ENCODE measurements at places on chromosomes 3 and 15.

GRCh38 chr3:23984934-23985333, 39.8 kb downstream of the NR1D2 start:
- DNase-seq, result no peak

GRCh38 chr15:45199136-45199810, 11.5 kb upstream of the SHF start:
- peak; percentile 64 for DNase-seq

DNA sequence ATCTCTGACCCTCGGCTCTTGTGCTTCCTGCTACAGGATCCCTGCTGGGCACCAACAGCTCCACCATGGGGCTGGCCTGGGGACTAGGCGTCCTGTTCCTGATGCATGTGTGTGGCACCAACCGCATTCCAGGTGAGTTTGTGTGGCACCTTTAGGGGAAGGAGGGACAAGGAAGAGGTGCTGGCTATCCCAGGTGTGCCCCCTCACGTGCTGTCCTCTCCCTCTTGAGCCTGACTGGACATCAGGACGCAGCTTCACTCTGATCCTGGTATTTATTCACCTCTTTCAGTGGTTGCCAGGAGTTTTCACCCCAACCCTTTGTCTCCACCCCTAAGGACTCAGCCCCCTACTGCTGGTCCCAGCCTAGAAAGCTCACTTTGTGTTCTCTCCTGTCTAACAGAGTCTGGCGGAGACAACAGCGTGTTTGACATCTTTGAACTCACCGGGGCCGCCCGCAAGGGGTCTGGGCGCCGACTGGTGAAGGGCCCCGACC, 960 bp downstream of the THBS1 start:
- DNase-seq, result no peak

- no peak for DNase-seq
These were observed 2.7 kb downstream of the IGF1R start for GRCh38 chr15:98651036-98651481.

DNA sequence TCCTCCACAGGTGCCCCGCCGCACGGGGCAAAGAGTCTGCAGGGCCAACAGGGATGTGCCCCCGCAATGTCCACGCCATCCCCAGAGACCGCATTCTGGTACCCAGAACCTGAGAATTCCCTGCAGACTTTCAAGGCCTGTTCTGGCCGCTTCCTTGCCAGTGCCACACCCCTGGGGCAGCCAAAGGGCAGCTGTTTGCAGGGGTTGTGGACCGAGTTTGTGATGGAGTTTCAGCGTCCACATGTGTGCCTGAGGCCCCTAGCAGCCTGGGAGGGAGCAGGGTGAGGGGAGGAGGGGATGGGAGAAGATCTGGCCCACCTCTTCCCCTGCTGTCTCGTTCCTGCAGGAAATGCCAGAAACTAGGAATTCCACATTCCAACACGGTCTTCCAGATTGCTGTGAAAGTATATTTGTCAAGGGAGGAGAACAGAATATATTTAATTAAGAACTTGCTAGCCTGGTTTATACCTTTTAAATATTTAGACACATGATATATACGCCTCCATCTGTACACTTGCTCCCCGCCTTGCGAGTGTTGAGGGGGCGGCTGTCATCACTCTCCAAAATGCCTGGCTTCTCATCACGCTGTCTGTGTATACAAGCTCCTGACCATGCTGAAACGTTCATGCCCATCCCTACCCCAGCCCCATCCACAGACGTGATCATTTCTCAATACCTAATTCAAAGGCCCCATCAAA, 31.1 kb upstream of the RASA2 start:
- no peak for DNase-seq

DNA sequence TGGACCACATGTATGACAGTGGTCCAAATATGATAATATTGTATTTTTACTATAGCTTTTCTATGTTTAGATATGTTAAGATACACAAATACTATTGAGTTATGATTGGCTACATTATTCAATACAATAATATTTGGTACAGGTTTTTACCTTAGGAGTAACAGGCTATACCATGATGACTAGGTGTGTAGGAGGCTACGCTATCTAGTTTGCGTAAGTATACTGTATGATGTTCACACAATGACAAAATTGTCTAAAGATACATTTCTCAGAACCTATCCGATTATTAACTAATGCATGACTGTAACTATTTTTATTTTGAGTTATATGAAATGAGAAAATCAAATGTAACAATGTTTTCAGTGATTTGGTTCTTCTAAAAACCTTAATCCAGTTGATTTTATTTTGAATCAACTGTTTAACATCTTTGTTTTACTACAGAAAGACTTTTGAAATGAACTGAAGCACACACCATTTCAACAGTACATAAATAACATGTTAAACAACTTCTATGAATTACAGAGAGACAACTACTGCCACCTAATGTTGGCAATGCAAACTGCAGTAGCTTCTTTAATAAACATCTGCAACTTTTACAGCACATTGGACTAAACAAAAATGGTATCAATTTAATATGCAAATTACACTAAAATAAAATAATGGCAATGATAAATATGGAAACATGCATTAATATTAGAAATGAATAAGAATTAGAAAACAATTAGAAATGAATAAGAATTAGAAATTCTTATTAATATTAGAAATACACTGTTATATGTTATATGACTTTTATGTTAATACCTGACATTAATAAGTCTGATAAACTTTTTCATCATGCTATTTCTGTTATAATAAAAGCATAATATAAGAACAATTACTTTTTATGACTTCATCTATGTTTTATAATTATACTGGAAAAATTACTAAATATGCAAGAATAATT, 255.7 kb downstream of the MBNL1 start:
- peak; percentile 34 for DNase-seq

DNA sequence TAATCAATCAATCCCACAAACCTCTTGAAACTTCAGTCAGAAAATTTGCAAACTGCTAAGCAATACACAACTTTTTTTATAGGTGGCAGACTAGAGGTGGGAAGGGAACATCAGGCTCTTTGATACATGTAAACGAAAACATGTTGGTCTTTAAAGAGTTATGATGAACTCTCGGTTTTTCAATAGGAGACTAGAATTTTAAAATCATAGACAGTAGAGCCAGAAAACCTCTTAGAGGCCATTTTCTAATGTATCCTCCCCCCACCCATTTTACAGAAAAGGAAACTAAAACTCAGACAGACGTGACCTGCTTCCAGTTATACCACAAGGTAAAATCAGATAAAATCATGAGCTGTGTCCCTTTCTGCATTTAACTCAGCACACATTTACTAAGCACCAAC, 179.1 kb upstream of the LPP start:
- no peak for DNase-seq

DNA sequence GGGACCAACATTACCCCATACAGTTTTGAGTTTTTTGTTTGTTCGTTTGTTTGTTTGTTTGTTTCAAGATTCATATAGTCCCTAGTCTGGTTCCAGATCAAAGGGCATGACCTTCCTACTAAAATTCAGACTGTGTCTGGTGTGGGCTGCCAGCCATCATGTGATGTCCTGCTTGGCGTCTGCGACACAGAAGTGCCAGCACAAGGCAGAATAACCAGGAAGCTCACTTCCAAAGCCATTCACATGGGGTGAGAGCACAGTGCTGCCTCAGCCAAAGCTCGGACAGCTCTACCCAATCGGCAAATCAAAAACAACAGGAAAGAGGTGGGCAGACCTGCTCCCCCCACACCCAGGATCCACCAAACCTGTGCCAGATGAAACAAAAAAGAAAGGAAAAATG, 142.6 kb upstream of the THBS1 start:
- DNase-seq, result no peak

GRCh38 chr3:18424729-18425640, at the start of gene SATB1:
Gene SATB1, minus strand, starts transcription at chr3:18425339. Its CDS starts 4,372 bp downstream, at chr3:18420967.
- peak; percentile 68 for DNase-seq

GRCh38 chr3:15241341-15241740, 35.3 kb downstream of the CAPN7 start:
- no peak for DNase-seq

GRCh38 chr3:43919029-43919428, 228.3 kb downstream of the ABHD5 start:
- no peak for DNase-seq

DNA sequence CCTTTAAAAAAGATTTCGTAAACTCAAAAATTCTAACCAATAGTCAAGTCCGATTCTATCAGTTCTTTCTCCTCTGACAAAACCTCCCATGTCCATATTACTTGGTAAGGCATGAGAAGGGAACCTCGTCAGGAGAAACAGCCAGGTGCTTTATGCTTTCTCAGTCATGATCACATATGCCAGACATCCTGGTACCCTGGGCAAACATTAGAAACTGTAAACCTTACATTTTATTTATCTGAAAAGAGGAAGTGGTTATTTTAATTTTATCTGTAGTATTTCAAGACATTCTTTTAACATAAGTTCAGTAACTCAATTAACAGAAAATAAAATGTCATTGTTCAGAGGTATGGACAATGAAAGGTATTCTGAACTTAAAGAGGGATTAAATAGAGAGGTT, 474.8 kb upstream of the GBE1 start:
- DNase-seq, result no peak
